ENCODE measurements at places on chromosomes 16 and 17.

- no peak for DNase-seq
These were observed 13.2 kb upstream of the SPN start for GRCh38 chr16:29649588-29650494.

DNA sequence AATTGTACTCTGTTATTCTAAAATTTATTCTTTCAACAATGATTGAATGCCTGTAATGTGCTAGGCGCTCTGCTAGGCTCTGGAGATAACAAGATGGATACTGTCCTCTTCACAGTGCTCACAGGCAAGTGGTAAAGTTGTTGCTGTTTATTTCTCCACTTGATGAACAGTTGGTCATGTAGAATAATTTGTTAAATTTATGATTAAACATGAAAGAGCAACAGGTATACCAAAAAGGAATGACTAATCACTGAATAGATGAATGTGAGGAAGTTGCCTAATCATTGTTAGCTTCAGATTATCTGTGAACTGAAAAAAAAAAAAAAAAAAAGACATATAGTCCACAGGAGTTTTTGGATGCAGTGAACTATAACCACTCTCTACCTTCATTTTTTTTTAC lies 62.3 kb downstream of the NFATC3 start:
- DNase-seq = no peak

DNA sequence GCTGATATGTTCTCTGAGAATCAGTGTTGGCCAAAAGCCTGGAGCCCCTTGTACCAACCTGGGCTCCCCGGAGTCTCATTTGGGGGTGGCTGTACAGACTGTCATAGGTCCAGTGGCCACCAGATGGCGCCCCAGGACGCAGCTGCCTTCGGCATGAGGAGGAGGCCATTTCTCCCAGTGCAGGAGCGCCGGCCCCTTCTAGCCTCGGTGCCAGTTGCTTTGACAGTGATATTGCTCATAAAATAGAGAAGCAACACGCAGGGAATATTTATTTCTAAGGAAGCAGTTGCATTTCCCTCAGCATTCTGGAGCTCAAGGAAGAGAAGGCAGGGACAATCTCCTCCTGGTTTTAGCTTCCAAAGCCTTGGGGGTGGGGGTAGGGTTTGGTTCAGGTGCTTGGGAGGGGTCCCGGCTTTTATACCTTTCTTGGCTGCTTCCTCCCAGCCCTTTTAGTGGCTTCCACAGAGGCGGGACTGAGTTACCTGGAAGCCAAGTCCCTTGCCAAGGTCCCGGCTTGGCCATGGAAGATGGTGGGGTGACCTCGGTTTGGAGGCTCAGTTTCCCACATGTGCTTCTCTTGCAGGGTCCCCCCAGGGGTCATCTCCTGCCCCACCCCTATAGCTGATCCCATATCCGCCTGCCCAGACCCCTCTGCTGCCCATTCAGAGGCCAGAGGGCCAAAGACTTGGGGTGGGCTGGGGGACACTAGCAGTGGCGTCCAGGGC lies 117.8 kb upstream of the CDC42EP4 start:
- DNase-seq = no peak

- DNase-seq = no peak
These were observed 4.9 kb upstream of the GNG13 start for GRCh38 chr16:805474-805873.

DNA sequence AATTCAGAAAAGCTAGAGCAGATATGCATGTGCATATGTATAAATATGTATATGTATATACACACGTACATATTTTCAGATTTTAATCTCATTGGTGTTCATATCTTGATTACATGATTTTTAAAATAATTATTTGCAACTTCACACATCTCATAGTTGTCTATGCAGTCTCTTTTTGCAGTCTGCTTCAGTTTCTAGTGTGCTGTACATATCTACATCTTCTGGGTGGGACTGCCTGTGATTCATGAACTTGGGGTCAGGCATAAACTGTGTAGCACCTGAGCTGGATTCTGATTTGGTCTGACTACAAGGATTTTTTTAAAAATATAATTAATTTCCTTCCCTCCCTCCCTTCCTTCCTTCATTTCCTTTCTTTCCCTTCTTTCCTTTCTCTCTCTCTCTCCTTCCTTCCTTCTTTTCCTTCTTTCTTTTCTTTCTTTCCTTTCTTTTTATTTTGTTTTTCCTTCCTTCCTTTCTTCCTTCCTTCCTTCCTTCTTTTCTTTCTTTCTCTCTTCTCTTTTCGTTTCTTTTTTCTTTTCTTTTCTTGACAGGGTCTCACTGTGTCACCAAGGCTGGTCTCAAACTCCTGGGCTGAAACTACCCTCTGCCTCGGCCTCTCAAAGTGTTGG lies 96.5 kb downstream of the TANGO6 start:
- DNase-seq = no peak

- DNase-seq = no peak
These were observed 349.7 kb upstream of the CCL2 start for GRCh38 chr17:33905338-33905800.

- DNase-seq = no peak
These were observed 10.7 kb upstream of the ZNF423 start for GRCh38 chr16:49866595-49867071.

- DNase-seq = no peak
These were observed 474.4 kb downstream of the SLC39A11 start for GRCh38 chr17:72618001-72618509.

DNA sequence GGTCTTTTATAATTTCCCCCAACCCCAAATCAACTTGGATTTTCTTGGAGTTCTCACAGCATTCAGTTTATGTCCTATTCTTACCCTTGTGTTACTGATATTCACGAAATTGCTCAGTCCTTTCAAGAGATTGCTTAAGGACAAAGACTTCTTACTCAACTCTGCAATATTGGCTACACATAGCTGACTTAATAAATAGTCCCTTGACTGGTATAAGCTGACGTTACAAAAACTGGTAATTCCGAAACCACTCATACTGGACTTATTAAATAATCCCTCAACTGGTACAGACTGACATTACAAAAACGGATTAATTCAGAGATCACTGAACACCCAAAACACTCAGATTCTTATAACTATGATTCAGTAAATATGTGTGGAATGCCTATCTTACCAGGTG lies 860 bp downstream of the TIGD7 start:
- DNase-seq = no peak

- no peak for DNase-seq
These were observed 6.5 kb upstream of the SDK2 start for GRCh38 chr17:73650617-73651200.

DNA sequence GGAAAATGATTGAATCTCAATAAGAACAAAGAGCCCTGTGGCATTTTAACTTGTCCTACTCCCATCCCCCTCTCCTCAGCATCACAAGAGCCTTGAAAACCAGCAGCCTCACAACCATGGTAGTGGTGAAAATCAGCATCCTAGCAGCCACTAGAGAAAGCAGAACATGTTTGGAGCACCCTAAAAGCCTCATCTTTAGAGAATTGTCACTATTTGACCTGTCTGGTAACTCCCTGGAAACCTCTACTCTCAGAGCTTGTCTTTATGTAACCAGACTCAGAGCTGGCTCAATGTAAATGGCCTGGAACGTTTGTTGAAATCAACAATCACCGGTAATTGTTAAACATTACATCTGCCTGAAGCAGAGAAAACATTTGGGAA lies 70.8 kb downstream of the MMD start:
- DNase-seq = no peak

DNA sequence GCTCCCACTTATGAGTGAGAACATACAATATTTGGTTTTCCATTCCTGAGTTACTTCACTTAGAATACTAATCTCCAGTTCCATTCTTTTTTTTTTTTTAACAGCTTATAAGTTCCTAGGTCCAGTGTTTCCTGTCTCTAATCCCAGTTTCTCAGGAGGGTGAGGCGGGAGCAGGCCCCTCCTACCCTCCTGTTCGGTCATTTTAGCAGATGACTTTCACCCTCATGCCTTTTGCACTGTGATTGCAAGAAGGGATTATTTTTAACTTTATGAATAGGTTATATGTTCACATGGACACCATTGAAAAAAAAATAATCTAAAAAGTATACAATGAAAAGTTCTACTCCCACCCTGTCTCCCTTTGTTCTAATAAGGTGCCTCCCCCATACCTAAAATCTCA lies 47.6 kb downstream of the CDH1 start:
- DNase-seq = no peak

- no peak for DNase-seq
These were observed 39.8 kb upstream of the KDM6B start for GRCh38 chr17:7794075-7794663.

- no peak for DNase-seq
These were observed 12.5 kb downstream of the GSE1 start for GRCh38 chr16:85625485-85626117.

DNA sequence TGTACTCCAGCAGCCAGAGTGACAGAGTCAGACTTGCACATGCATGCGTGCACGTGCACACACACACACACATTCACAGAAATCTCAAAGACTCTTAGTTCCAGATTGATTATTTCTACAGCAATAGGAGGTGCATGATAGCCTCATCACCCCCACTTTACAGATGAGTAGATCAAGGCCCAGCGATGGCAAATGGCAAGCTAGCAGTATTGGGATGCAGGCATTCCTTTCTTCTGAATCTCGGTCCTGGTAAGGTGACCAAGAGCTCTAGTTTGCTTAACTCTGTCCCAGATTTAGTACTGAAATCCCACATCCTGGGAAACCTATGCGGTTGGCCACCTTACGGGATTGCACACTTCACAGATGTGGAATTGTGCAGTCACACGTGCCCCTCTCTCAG lies 38.6 kb downstream of the ITGAM start:
- DNase-seq = no peak

- DNase-seq = no peak
These were observed 565 bp upstream of the XAF1 start for GRCh38 chr17:6755281-6755680.
